SHP77 (cell line): ENCODE measurements at places on chromosomes 12 and 14.
A peak's percentile ranks its signal among the peaks of the same experiment; 100 is the strongest.

- DNase-seq = no peak
These were observed 224.4 kb upstream of the KRR1 start for GRCh38 chr12:75735853-75736252.

GRCh38 chr14:71119075-71119474, 211.8 kb downstream of the PCNX1 start:
- no peak for DNase-seq

DNA sequence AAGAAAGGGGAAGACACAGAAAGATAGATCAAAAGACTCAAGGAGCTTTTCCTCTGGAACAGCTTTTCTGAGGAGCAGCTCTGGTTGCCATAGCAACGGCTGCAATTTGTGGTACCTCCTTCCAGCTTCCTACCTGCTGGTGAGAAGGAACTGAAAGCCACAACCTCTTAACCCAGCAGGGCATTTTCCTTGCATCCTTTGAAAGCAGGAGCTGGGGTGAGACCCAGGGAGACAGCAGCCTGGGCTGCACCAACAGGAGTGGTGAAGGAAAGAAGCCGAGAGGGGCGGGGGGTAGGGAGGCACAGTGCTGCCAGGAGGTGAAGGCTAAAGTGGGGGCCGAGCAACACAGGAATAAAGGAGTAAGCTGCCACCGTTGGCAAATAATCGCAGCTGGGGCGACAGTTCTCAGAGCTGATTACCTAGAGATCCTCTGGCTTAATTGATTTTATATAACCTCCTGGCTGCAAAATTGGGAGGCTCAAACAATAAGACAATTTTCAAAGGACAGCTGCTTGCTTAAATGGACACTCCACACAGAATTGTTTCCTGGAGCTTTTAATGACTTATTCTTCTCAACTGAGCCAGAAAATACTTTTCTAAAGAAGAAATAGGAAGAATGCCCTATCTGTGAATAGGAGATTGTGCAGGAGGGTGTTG, 129.4 kb downstream of the RPAP3 start:
- no peak for DNase-seq

DNA sequence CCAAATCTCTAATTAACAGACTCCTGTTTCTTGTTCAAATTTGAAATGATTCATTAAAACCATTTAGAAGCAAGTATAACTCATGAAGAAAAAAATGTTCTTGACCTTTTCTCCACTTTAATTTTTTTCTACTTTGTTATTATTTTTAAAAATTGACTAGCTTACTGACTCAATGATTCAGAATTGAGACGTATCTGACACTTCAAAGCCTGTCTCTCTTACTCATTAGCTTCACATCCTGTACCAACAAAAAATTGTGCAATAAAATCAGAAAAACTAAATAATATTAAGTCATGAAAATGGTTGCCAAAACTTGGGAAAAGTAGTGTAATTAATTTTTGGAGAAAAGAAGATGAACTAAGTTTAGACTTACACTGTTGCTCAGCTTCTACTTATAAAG, 331.2 kb downstream of the SLC16A7 start:
- DNase-seq = no peak

DNA sequence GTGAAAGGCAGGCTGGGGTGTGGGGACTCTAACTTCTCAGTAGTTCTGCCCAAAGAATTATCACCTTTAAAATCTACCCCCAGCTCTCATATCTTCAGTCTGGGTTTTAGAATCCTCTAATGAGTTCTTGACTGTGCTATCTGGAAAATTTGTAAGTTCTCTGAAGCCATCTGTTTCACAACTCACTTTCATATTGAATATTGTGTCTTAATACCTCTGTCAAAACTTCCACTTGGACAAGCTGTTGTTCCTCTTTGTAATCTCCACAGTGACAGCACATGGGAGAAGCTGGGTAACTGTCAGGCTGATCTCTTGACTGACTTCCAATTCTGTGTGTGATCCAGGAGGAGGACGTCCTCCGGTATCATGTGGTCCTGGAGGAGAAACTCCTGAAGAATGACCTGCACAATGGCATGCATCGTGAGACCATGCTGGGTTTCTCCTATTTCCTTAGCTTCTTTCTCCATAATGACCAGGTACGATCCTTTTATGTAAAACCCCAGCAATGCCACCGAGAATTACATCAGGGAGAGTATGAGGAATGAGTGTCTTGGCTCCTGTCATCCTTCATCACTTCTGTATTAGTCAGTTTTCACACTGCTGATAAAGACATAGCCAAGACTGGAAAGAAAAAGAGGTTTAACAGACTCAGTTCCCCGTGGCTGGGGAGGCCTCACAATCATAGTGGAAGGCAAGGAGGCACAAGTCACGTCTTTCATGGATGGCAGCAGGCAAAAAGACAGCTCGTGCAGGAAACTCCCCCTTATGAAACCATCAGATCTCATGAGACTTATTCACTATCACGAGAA, 111.9 kb downstream of the STAB2 start:
- DNase-seq = no peak

DNA sequence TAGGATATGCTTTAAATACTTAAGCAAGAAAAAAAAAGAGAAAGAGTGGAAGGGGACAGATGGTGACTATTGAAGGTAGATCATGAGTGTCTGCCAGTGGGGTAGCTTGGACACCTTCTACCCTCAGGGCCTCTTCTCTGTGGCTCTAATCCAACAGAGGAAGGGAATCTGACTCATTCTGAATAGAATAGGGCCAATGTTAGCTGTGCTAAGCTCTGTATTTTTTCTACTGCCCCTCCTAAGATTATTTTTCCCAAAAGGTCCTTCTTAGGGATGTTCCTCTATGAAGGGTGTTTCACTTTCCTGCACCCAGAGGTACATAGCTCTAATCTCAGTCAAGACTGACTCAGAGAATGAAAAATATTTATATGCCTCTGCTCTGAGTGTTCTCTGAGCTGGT, 25.6 kb downstream of the UNC79 start:
- DNase-seq = no peak

GRCh38 chr12:132540436-132540835, 50.5 kb downstream of the FBRSL1 start:
- DNase-seq = no peak

- DNase-seq = no peak
These were observed 60.3 kb downstream of the PPHLN1 start for GRCh38 chr12:42386308-42386707.

- no peak for DNase-seq
These were observed 32.6 kb downstream of the NGB start for GRCh38 chr14:77238356-77238755.

DNA sequence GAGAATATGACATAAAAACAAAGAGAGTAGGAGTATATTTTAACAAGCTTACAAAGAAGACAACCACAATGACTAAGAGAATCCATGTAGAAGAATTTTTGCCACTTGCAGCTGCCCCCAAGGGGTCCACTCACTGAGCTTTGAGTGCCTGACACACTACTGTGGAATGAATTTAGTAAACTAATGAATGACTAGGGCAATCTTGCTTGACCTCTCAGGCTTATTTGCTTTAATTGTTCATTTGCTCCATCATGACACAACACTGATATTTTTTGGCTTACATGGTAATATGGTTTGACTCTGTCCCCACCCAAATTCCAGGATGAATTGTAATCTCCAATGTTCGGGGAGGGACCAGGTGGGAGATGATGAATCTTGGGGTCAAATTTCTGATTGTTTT, 249.1 kb upstream of the FAR2 start:
- no peak for DNase-seq

- DNase-seq = no peak
These were observed 51.2 kb downstream of the TSPAN11 start for GRCh38 chr12:30977537-30978349.

GRCh38 chr14:69501423-69501838, 16.9 kb downstream of the PLEKHD1 start:
- DNase-seq = no peak

DNA sequence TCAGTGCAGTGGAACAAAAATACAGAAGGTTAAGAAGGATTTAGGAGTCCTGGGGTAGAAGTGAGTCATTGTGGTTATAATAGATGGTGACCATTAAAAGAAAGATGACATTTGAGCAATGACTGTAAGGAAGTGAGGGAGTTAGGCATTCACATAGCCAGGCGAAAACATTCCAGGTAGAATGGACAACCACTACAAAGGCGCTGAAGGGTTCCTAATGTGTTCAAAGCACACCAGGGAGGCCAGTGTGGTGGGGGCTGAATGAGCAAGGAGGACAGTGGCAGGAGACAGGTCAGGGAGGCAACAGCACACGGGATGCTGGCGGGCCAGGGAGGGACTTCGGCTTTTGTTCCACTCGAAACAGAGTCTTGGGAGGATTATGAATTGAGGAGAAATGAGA, 129.9 kb downstream of the NPAS3 start:
- DNase-seq = no peak

- DNase-seq = no peak
These were observed 8.0 kb upstream of the EVL start for GRCh38 chr14:100056964-100057795.

DNA sequence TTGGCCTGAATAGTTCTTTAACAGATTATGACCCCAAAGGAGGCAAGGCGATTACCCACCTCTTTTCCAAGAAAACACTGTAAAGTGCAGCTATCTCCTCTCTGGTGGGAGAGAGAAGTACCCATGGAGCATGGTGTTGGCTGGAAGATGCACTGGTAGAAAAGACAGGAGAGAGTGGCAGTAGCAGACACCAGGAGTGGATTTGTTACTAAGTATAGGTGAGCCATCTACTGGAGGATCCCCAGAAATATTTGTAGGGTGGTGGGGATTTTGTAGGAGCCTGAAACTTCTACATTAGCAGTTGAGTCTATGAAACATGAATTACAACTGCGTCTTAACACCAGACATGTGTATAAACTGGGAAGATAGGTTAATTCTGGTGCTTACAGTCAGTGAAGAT, 148.0 kb downstream of the SLC38A4 start:
- no peak for DNase-seq

DNA sequence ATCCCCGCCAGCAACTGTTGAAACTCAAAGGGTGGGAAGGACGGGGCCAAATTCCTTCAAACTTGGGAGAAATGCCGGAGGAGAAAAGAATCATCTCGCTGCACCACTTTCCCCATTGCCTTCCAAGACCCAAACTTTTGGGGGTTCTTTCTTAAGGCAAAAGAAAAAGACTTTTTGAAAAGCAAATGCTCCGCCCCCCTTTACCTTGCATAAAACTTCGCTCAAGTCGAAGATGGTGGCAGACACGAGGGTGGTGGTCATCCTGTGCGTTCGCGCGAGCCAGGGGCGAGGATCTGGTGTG, 239 bp downstream of the ZFP36L1 start:
- no peak for DNase-seq

GRCh38 chr12:90404071-90404470, 550.9 kb downstream of the CCER1 start:
- no peak for DNase-seq

GRCh38 chr14:58763210-58763609, 125.4 kb downstream of the DACT1 start:
- DNase-seq = no peak

DNA sequence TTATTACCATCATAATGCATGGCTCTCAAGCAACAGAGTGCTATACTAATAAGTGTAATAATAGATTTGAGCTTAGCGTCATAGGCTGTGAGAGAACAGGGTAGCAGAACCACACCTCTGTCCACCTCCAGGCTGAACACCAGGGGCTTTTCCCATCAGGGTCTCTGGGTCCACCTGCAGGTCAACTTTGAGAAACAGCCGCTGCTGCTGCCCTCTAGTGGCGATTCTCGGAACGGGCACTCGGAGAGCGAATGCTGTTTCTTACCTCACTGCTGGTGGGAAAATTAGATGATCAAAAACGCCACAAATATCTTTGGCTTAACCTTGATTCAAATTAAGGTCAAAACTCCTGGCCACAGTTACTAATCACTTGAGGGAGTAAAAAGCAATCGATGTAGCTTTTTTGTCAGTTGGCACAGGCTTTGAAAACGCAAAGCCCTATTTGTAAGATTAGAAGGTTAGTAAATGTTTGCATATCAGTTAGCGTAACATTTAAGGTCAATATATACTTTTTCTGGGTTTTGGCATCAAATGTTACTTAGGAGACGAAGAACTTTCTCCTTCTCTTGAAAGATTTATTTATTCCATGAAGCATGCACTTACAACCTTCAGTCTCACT, 127.9 kb upstream of the TMEM132D start:
- DNase-seq = peak; percentile 60

DNA sequence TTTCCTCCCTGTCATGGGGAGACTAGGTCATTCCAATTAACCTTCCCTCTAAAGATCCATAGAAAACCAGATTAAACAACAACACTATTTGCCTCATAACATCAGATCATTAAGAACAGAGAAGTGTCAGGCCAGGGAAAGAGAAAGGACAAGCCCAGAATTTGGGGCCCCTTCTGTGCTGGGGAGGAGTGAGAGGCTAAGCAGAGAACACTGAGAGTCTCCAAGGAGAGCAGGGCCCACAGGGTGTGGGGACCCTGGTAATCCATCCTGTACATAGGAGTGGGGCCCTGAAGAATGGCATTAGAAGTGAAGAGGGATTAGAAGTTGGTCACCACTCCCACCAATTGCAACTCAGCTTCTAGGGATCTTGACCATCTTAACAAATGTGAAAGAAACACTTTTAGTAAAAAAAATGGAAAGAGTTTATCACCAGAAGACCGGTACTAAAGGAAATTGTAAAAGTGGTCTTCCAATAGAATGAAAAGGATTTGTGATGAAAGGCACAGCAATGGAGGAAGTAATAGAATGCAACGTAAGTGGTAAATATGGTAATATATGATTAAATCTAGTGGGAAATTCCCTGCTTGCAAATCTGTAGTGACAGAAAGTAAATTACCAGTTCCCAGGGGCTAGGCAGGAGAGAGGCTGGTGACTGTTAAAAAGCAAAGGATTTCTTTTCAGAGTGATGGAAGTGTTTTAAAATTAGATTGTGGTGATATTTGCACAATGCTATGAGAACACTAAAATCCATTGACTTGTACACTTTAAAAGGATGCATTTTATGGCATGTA, 14.0 kb upstream of the TMTC1 start:
- no peak for DNase-seq

- DNase-seq = no peak
These were observed 129.3 kb upstream of the HIF1A start for GRCh38 chr14:61565836-61566536.

GRCh38 chr14:106013879-106014376, 487.5 kb downstream of the TMEM121 start:
- no peak for DNase-seq

GRCh38 chr12:131397493-131398181, 313.3 kb upstream of the SFSWAP start:
- no peak for DNase-seq

GRCh38 chr12:71472441-71472911, 32.9 kb downstream of the LGR5 start:
- DNase-seq = no peak

- DNase-seq = no peak
These were observed 78.7 kb downstream of the PRORP start for GRCh38 chr14:35201066-35201465.
